ENCODE measurements at places on chromosomes 12 and 14. TPM values are rescaled to one million over a fixed set of nuclear protein-coding genes. Genes with fewer than 3 reads are reported as not detected.

Gene FKBP3
- total RNA-seq: 58.4 TPM

Gene RDH12
- not detected for total RNA-seq

Gene IFI27
- 346 TPM for total RNA-seq

Gene RESF1
- 173 TPM for total RNA-seq

Gene SALL2
- total RNA-seq: 1.9 TPM

Gene KRT82
- total RNA-seq: not detected

Gene LBHD2
- not detected for total RNA-seq

Gene ACOT4
- total RNA-seq: 0.66 TPM

Gene ITGA5
- total RNA-seq: 876 TPM

Gene DNAJC22
- total RNA-seq: 1.3 TPM
